CD4-positive, alpha-beta T cell treated with Interleukin-10 for 1 hour (primary cell): ENCODE measurements at places on chromosomes 11 and 22.

GRCh38 chr11:118047749-118048148 lies 29.1 kb upstream of the TMPRSS4 start:
- no peak for DNase-seq

DNA sequence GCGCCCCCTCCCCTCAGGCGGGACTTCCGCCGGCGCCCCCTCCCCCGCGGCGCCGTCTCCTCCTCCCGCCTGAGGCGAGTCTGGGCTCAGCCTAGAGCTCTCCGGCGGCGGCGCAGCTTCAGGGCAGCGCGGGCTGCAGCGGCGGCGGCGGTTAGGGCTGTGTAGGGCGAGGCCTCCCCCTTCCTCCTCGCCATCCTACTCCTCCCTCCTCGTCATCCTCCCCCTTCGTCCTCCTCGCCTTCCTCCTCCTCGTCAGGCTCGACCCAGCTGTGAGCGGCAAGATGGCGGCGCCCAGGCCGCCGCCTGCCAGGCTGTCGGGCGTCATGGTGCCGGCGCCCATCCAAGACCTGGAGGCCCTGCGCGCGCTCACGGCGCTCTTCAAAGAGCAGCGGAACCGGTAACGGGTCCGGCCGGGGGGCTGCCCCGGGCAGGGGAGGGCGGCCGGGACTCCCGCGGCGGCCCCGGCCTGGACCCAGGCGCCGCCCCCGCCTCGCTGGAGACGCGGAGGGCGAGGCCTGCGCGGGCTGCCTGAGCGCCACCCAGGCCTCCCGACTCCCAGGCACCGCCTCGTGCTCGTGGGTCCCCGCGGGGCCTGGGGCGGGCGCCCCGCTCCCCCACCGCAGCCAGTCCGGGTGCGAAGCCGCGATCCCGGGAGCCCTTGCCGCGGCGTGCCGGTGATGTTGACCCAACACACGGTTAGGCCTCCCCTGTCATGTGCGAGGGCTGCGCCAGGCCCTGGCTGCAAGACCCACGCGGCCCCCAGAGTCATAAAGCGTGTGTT lies at the start of gene ATXN10:
TSS of gene ATXN10 (plus strand) at position 52 of the 781 bp plus-strand sequence. CDS start at position 282, 230 bp downstream.
- peak; percentile 74 for DNase-seq

- no peak for DNase-seq
Observed at GRCh38 chr22:18984564-18984963, 48.5 kb upstream of the PRODH start.

- no peak for DNase-seq
Observed at GRCh38 chr11:70326365-70326811, 55.9 kb downstream of the PPFIA1 start.

GRCh38 chr11:76892306-76892705 lies 31.6 kb downstream of the ACER3 start:
- DNase-seq, result no peak

DNA sequence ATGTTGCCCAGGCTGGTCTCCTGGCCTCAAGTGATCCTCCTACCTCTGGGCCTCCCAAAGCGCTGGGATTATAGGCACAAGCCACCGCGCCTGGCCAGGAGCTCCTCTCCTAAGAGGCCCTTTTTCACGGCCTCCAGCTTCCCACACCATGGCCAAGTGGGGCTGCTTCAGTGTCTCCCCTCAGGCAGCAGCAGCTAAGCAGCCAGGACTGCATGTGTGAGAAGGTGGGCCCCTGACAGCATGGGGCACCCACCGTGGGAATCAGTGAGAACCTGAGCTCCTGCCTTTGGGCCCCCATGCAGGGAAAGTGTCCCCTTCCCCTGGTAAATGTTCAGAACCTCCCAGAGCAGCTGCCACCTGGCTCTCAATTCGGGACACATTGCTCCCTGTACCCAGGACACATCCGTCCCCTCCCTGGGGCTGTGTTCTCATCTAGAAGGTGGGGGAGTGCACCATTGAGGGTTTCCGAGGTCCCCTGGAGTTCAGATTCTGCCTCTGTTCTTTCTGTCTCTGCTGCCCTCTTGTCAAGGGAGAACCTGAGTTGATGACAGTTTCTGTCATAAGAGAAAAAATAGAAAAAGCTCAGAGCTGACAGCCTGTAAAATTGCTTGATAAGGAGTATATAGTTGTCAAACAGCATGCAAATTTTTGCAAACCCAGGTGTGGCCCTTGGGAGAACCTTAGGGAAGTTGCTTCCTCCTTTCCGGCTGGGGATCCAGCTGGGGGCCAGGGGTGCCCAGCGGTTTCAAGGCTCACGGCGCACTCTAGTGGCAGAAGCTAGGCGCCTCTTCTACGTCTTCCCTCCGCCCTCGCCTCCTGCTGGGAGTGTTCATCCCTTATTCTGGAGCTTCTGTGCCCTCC lies 29.7 kb downstream of the FAM83F start:
- DNase-seq, result peak; percentile 61

DNA sequence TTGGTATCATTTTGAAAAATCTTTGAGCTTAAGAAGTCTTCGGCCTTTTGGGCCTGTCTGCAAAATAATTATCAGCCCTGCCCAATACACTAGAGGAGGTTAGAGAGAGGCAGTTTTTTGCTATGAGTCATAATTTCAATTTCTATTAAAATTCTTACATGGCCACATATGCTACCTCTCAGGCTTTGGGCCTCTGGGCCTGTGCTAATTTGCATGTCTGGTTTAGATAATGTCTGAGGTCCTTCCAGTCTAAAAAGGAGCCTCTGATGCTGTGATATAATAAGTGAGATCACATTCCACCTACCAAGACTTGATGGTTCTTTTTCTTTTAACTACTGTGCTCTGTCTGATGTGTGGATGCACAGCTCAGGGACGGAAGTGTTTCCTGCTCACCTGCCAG lies 70.8 kb downstream of the KCNJ1 start:
- DNase-seq, result no peak

- no peak for DNase-seq
Observed at GRCh38 chr11:107623183-107623582, 32.2 kb downstream of the ELMOD1 start.

DNA sequence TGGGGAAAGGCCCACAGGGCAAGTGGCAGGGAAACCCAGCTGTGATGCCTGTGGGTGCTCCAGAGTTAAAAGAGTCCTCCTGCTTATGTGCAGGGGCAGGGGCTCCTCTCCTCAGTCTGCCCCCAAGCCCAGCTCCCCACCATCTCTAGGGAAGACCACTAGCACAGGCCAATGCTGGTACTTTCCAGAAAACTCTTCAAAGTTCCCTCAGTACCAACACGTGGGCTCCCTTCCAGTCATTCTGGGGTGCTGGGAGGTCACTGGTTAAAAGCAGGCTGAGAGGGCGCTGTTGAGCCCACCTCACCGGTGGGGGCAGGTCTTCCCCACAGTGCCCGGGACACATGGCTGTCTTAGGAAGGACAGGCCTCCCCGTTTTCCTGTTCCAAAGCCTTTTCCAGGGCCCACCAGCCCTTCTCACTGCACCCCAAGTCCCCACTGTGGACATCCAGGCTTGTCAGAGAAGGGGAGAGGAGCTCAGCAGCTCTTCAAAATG lies 154.6 kb downstream of the TRIM29 start:
- DNase-seq, result no peak

DNA sequence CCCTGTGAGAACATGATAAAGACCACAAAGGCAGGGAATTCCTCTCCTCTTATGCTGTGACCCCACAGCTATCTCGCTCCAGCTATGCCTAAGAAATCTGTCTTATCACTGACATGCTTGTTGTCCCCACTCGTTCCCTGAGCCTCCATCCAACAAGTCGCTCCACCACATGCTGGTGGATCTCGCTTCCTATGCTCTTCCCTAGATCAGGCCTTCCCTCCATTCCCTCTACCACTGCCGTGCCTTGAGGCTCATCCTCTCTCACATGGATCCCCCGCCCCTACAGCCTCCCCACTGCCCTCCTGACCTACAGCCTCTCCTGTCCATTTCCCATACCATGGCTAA lies 1.4 kb upstream of the DGAT2 start:
- no peak for DNase-seq

GRCh38 chr11:61089806-61090491 lies 12.3 kb upstream of the CD5 start:
- no peak for DNase-seq

- DNase-seq, result no peak
Observed at GRCh38 chr11:8532475-8532874, 61.6 kb downstream of the STK33 start.

GRCh38 chr11:357582-357981 lies 11.7 kb upstream of the B4GALNT4 start:
- DNase-seq, result no peak

DNA sequence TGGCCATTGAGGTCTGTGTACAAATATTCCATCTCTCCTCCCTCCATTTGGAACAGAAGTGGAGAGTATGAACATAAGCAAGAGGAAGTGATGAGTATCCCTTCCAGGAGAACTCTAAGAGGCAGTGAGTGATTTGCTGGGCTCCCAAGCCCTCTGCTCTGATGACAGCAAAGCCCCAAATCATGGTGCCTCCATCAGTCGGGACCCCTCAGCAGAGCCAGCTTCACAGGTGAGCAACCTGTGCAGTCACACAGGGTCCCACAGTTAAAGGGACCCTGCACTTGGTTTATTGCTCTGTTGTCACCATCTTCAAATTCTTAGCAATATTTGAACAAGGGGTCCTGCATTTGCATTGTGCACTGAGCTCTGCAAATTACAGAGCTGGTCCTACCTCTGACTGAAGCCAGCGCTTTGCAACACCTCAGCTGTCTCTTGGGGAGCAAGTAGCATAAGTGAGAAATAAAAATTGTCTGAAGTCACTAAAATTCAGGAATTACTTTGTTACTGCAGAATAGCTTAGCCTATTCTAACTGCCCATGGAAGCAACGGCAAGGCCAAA lies 466.4 kb downstream of the MN1 start:
- no peak for DNase-seq

DNA sequence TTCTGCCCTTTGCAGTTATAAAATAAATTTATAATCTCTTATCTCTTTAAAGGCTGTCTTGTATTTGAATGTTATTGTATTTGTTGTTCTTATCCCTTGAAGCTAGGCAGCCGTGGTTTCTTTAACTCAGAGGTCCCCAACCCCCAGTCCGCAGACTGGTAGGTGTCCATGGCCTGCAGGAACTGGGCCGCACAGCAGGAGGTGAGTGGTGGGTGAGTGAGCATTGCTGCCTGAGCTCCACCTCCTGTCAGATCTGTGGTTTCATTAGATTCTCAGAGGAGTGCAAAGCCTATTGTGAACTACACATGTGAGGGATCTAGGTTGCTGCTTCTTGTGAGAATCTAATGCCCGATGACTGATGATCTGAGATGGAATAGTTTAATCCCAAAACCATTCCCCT lies 380.0 kb upstream of the CCDC90B start:
- DNase-seq, result no peak

- DNase-seq, result no peak
Observed at GRCh38 chr22:50445880-50446707, 28.7 kb downstream of the SBF1 start.

GRCh38 chr11:84407091-84407490 lies 1120.9 kb upstream of the CCDC90B start:
- no peak for DNase-seq

DNA sequence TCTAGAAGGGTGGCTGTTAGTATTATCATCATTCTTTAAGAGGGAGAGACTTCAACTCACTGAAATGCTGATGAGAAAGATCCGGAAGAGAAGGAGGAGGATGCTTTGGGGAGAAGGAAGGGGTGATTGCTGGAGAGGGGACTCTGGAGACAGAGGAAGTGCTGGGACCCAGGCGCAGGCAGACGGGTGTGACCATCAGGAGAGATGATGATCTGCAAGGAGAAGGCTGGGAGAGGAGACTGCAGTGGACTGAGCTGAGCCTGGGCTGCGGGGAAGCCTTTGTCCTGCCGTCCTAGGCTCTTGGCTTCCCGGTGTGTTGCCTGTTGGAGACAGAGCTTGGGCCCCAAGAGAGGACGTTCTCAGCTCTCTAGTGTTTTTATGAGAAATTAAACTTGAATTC lies 22.6 kb downstream of the RASD2 start:
- no peak for DNase-seq

GRCh38 chr22:25363474-25363873 lies 144.0 kb downstream of the CRYBB2 start:
- no peak for DNase-seq

DNA sequence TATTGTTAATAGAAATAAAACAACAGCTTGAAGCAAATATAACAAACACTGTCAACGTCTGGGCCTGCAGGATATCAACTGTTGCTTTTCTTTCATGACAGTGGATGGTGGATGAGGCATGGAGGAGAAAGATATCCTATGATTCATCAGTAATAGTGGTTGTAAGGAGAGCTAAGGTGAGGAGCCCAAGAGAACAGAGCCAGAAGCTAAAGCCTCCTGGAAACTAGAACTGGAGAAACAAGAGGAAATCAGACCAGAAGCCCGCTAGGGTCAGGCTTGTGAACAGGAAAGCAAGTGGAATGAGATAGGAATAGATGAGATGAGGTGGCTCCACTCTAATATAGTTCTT lies 37.7 kb upstream of the MMP12 start:
- DNase-seq, result no peak

GRCh38 chr11:44010789-44011251 lies 37.0 kb upstream of the ACCSL start:
- no peak for DNase-seq

DNA sequence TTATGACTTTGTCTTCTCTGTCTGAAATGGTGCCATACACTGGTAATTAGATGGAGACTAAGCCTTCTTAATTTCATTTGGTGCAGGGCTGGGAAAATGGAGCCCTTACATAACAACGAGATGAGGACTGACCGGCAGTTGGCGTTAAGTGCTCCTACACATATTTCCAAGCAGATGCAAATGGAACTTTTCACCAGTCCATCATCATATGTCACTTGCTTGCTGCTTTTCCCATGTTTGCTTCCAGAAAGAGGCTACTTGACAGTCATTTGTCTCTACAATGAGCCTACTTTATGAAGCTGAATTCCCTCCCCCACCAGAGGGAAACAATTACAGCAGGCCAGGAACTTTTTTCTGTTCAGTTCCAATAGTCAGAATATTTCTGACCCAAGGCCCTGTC lies 32.6 kb downstream of the SVIP start:
- no peak for DNase-seq

DNA sequence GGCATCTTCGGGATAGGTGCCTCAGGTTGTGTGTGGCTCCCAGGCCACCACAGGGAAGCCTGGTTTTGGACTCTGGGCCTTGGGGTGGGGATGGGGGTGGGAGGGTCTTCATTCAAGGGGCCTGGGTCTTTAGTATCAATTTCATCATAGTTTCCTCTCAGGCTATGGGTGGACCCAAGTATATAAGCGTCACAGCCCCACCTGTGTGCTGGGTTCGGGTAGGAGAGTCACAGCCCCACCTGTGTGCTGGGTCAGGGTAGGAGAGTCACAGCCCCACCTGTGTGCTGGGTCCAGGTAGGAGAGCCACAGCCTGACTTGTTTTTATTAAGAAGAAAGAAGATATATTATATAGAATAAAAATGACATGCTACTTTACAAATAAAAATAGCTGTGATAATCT lies 422.1 kb downstream of the BRD1 start:
- no peak for DNase-seq

GRCh38 chr11:133900176-133901105 lies 55.1 kb upstream of the SPATA19 start:
- no peak for DNase-seq

DNA sequence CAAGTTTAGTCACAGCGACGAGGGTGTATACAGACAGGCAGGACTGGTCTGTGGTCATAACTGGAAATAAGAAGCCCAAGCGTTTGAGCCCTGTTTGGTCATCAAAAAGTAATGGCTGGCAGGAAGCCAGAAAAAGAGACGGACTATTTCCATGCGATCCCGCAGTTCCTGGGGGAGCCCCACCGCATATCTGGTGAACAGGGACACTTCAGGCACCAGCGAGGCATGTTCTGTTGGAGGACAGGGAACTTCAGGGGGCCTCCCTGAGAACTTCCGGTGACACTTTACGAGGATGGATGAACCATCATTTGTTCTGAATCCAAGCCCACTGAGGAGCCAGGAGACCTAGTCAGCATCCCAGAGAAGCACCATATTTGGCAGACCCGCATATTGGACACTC lies 29.7 kb upstream of the TRIM29 start:
- no peak for DNase-seq

GRCh38 chr11:69307871-69308431 lies 14.0 kb downstream of the MYEOV start:
- DNase-seq, result no peak
